ENCODE measurements at places on chromosomes 5 and 9. TPM values are rescaled to one million over a fixed set of nuclear protein-coding genes. Genes with fewer than 3 reads are reported as not detected.

Gene NR6A1
- 1.0 TPM for polyA plus RNA-seq

Gene CD274
- polyA plus RNA-seq = 4.5 TPM

Gene TMEM232
- 0.26 TPM for polyA plus RNA-seq

Gene LRRC70
- 2.0 TPM for polyA plus RNA-seq

Gene LSM11
- polyA plus RNA-seq = 1.4 TPM

Gene HEXB
- 93.8 TPM for polyA plus RNA-seq

Gene ECSCR
- polyA plus RNA-seq = 24.4 TPM

Gene PPP3R2
- not detected for polyA plus RNA-seq

Gene PITX1
- 0.06 TPM for polyA plus RNA-seq

Data from heart right ventricle (tissue), 16 donors.